MCF 10A (cell line): ENCODE measurements at places on chromosomes 16 and 17.

GRCh38 chr17:1709403-1709951, 700 bp downstream of the TLCD2 start:
- DNase-seq = peak; percentile 47

DNA sequence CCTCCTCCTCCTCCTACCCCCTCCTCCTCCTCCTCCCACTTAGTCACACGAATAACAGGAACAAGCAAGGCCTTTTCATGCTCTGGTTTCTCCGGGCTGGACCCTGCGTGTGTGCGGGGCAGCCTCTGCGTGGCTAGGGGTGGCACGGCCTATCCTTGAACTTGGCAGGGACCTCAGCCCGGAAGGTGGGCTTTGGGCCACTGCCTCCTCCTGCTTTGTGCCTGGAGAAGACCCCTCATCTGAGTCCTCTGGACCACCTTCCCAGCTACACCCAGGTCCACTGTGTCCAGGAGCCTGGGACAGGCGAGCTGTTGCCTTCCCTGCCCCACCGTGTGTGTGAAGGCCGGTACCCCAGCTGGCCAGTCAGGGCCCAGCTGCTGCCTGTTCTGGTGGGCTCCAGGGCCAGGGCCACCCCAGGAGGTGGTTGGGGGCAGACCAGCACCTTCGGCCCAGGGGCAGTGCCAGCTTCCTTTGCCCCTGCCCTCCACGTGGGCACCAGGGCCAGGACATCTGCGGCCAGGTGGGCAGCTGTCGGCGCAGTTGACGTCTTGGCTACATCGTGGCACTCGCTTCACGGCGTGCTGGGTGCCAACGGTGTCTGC, 35.4 kb downstream of the GINS2 start:
- no peak for DNase-seq

- no peak for DNase-seq
Observed at GRCh38 chr16:30416624-30417528, 9.5 kb downstream of the ZNF771 start.

DNA sequence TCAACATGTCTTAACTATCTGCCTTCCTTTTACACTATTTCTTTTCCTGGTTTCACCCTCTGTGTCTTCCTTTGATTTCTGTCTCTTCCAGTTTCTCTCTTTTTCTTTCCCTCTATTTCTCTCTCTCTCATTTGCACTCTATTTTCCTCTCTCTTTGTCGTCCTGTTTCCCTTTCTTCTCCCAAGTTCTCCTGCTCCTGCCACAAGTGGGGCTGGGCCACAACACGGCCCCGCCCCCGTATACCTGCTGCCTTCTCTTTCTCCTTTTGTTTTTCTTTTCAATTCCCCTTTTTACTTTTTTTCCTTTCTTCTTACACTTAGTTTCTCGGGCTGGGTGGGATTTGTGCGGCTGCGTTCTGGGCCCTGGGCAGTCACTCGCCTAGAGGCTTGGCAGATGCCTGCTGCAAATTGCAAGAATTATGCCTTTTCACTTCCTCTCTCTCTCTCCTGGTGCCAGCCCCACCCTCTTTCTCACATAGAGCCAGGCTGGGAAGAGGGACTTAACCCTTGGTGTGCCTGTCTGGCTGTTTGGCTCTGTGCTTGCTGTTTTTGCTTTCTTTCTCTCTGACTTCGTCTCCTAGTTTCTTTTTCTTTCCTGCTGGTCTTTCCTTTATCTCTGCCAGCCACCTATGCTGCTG, 2139.4 kb downstream of the TP53TG3F start:
- DNase-seq = peak; percentile 65

GRCh38 chr16:64962786-64963185, 159.1 kb downstream of the CDH11 start:
- no peak for DNase-seq

DNA sequence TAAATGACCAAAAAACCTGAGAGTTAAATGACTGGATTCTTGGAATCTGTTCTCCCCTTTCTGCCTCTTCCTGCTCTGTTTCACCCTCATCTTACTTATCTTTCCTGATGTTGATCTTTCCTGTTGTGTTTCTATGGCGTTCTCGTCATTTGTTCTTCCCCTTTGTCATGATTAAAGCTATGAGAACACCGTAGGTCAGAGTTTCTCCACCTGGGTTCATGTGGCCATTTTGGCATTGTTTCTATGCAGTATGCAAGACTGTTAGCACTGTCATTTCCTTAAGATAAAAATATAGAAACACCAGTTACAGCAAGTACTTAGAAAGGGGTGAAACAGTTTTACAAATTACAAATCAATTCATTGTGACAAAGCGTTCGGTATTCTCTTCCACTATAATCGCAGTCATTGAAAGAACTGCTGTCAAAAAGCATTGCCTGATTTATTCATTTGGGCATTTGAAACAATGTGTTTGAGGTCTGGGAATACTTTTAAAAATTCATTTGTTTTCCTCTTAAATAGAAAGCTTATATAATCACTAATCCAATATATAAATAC, 166.0 kb downstream of the PHKB start:
- no peak for DNase-seq

- DNase-seq = peak; percentile 29
Observed at GRCh38 chr17:43517615-43518386, 28.3 kb downstream of the ETV4 start.

- no peak for DNase-seq
Observed at GRCh38 chr16:28013878-28014277, 49.6 kb downstream of the GSG1L start.

GRCh38 chr16:83887080-83887479, 11.8 kb upstream of the MLYCD start:
- DNase-seq = peak; percentile 10
